G401 (cell line): ENCODE measurements at places on chromosomes 5 and 9.

DNA sequence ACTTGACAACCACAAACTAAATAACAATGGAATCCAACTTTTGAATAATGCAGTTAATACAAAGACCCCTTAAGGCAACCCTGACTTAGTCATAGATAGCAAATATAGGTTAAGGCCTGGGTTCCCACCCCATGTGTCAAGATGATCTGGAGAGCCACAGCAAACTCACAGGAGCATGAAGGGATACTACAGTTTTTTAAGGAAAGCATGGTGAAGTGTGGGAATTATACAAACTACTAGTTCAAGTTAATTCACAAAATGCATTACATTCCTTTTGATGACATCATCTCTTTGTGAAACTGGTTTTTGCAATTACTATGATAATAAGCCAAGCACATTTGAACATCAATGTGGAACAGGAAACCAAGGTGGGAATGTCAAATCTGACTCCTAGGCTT lies 50.6 kb downstream of the LHFPL2 start:
- no peak for DNase-seq

DNA sequence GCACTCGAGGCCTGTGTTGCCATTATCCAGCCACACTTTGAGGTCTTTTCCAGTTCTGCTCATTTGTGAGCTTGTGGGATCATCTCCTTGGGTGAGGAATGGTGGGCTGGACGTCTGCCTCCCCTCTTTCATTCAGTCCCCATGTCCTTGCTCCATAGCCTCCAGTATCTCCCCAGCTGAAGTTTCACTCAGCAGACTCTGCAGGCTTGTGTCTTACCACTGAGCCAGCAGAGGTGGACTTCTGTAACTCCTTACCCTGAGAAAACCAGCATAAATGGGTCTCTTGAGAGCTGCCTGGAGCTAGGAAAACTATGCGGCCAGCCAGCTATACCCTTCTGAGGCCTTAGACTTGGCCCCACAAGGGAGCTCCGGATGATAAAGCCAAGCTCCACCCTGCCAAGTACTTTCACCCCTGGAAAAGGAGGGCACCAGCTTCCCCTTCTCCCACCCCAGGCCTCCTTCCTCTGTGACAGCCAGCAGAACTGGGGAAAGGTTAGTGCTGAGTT lies 12.2 kb downstream of the IRF1 start:
- DNase-seq: no peak

GRCh38 chr5:99334936-99335335 lies 406.1 kb upstream of the CHD1 start:
- no peak for DNase-seq

GRCh38 chr5:102975457-102976182 lies 144.3 kb downstream of the GIN1 start:
- no peak for DNase-seq

DNA sequence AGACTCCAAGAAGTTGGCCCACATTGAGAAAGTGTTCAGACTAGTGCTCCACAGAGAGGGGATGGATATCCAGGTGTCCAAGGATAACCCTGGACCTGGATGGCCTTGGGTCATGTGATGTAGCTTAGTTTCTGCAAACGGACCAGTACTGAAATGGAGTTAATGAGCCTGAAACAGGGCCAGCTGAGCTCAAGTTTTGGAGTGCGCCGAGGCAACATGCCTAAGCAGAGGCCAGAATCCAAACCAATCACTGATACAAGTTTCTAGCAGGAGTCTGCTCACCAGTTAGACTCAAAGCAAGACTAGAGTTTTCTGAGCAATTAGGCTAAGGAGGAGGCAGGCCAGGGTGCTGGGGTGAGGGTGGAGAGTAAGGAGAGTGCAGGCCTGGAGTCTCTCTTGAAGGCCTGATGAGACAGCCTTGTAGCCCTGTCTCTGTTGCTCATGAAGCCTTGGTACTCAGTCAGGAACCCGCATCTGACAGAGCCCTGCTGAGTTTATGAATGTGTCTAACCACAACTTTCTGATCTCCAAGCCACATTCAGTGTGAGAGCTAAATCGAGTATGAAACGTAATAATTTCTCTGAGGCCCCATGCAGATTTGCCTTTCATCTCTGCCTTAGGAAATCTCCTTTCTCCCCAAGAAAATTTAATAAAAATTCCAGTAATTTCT lies 68.9 kb upstream of the EQTN start:
- DNase-seq: no peak
